ENCODE measurements at places on chromosomes 11 and 22. TPM values are rescaled to one million over a fixed set of nuclear protein-coding genes. Genes with fewer than 3 reads are reported as not detected.

DNA sequence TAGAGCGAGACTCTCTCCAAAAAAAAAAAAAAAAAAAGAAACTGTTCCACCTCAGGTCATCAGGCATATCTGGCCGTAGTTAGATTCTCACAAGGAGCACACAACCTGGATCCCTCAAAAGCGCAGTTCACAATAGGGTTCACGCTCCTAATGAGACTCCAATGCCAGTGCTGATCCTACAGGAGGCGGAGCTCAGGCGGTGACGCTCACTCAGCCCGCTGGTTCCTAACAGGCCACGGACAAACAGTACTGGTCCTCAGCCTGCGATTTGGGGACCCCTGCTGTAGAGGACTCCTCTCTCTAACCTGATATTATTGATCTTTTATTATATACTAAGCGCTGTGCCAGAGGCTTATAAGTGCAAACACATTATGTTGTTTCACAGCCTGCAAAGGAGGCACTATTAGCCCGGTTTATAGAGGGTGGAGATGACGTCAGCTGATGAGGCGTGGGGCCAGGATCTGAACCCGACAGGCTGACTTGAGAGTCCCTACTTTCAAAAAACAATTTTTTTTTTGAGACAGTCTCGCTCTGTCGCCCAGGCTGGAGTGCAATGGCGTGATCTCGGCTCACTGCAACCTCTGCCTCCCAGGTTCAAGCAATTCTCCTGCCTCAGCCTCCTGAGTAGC lies 4.9 kb upstream of the MAFF start:
- H3K4me1 ChIP-seq: no peaks in the 10 kb centered on the region
- no peaks in the 10 kb centered on the region for H3K27me3 ChIP-seq
- H3K36me3 ChIP-seq: no peaks in the 10 kb centered on the region
- no peak for DNase-seq
- no peak overlapping the region for H3K27ac ChIP-seq
- no peak overlapping the region for H3K4me3 ChIP-seq

- no peaks in the 10 kb centered on the region for H3K36me3 ChIP-seq
- peak overlapping the region; percentile 55 for H3K27ac ChIP-seq
- peak; percentile 87 for DNase-seq
- H3K27me3 ChIP-seq: no peaks in the 10 kb centered on the region
- peaks cover 13% of the 10 kb centered on the region for H3K4me1 ChIP-seq
- H3K4me3 ChIP-seq: peak overlapping the region; percentile 61
Measured at GRCh38 chr11:61682093-61682732, 2.0 kb downstream of the DAGLA start.

DNA sequence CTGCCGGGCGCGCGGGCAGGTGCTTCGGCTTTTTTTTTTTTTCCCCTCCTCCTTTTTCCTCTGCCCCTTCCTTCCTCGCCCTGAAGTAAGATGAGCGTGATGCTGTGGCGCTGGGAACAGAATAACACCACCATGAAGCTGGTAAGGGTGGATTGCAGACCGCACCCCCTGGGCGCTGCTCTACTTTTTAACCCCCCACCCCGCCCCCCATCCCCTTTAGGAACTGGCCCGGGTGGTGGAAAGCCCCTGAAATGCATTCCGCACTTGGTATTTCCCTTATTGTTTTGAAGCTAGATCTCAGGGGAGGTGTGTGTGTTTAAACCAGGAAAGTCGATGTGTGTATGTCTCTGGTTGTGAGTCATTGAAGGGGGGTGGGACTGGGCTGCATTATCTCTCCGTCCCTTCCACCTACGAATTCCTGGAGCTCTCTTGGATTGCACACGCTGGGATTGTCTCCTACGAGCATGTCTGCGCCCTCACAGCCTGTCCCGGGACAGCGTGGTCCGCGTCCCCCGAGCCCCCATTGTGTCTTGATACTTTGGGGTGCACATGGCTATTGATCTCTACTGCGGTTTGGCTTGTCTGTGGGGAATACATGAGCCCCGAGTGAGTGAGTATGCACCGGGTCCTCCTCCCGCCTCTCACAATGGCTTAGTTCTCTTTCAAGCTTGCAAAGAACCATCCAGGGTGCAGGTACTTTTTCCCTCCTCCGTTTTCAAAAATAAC lies 64.9 kb downstream of the NAV2 start:
- H3K27me3 ChIP-seq: no peaks in the 10 kb centered on the region
- H3K4me3 ChIP-seq: peak overlapping the region; percentile 62
- no peaks in the 10 kb centered on the region for H3K4me1 ChIP-seq
- no peak for DNase-seq
- no peaks in the 10 kb centered on the region for H3K36me3 ChIP-seq
- H3K27ac ChIP-seq: peak overlapping the region; percentile 85

- peaks cover under 1% of the 10 kb centered on the region for H3K36me3 ChIP-seq
- peaks cover 92% of the 10 kb centered on the region for H3K4me1 ChIP-seq
- no peak overlapping the region for H3K4me3 ChIP-seq
- no peak for DNase-seq
- H3K27me3 ChIP-seq: no peaks in the 10 kb centered on the region
Measured at GRCh38 chr22:36331912-36332622, 55.7 kb downstream of the MYH9 start.

- no peaks in the 10 kb centered on the region for H3K4me1 ChIP-seq
- no peaks in the 10 kb centered on the region for H3K36me3 ChIP-seq
- H3K27ac ChIP-seq: no peak overlapping the region
- H3K27me3 ChIP-seq: no peaks in the 10 kb centered on the region
Measured at GRCh38 chr11:36306888-36307287, 10.8 kb downstream of the PRR5L start.

- H3K27me3 ChIP-seq: no peaks in the 10 kb centered on the region
- no peak for DNase-seq
- no peaks in the 10 kb centered on the region for H3K36me3 ChIP-seq
- H3K4me3 ChIP-seq: no peak overlapping the region
- H3K27ac ChIP-seq: no peak overlapping the region
Measured at GRCh38 chr22:39808081-39808480, 85.5 kb downstream of the ENTHD1 start.

GRCh38 chr11:76653674-76654284 lies 16.8 kb downstream of the LRRC32 start:
- no peaks in the 10 kb centered on the region for H3K4me1 ChIP-seq
- no peaks in the 10 kb centered on the region for H3K36me3 ChIP-seq
- H3K4me3 ChIP-seq: no peak overlapping the region

- H3K27ac ChIP-seq: no peak overlapping the region
- no peak for DNase-seq
- no peaks in the 10 kb centered on the region for H3K27me3 ChIP-seq
- H3K4me1 ChIP-seq: no peaks in the 10 kb centered on the region
- H3K4me3 ChIP-seq: no peak overlapping the region
Measured at GRCh38 chr11:134414766-134415765, 3.0 kb upstream of the B3GAT1 start.

DNA sequence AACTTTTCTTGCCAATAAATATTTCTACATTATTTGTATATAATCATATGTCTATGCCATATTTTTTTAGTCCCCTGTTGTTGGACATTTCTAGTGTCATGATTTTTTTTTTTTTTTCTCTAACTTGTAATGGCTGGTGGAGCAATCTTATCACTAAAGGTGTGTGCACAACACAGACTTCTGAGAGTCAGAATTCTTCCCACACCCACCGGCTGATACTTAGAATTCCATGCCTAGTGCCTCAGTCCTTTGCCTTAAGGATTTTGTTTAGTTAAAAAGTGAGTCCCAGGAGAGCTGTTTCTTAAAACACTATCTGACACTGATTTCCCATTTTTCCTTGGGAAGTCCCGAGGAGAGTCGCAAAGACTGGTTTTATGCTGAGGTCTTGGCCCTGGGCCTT lies 87.7 kb upstream of the BARX2 start:
- no peak overlapping the region for H3K27ac ChIP-seq
- H3K27me3 ChIP-seq: no peaks in the 10 kb centered on the region
- H3K4me1 ChIP-seq: peaks cover 40% of the 10 kb centered on the region
- no peak overlapping the region for H3K4me3 ChIP-seq

DNA sequence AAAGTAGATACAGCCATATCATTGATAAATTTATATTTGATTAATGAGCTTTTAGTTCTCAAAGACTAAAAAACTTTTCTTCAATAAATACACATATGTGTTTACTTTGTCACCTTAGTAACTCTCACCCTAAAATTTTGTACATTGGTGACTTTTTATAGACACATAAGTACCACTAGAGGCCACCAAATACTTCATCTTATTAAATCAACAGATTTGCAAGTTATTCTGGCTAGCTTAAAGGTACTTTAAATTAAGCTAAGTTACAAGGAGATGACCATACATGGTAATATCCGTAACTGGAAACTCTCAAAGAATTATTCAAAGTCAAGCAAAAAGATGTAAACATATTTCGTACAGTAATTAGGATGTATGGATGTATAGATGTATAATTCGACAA lies 112.2 kb downstream of the SBF2 start:
- no peak overlapping the region for H3K27ac ChIP-seq
- no peaks in the 10 kb centered on the region for H3K4me1 ChIP-seq
- H3K27me3 ChIP-seq: no peaks in the 10 kb centered on the region
- no peaks in the 10 kb centered on the region for H3K36me3 ChIP-seq

DNA sequence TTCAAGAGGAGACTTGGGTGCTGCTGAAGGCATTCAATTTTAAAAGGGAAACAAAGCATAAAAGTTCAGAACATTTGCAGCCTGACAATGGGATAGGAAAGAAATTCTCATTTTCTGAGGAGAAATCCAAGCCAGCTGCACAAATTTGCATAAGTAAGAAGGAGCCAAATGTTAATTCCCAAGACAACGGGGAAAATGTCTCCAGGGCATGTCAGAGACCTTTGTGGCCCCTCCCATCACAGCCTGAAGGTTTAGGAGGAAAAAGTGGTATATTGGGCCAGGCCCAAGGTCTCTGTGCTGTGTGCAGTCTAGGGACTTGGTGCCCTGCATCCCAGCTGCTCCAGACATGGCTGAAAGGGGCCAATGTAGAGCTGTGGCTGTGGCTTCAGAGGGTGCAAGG lies 12.7 kb upstream of the OR51F1 start:
- H3K4me1 ChIP-seq: no peaks in the 10 kb centered on the region
- H3K36me3 ChIP-seq: no peaks in the 10 kb centered on the region
- no peak overlapping the region for H3K4me3 ChIP-seq
- no peak overlapping the region for H3K27ac ChIP-seq
- no peak for DNase-seq
- H3K27me3 ChIP-seq: no peaks in the 10 kb centered on the region

- H3K27me3 ChIP-seq: no peaks in the 10 kb centered on the region
- H3K4me1 ChIP-seq: no peaks in the 10 kb centered on the region
Measured at GRCh38 chr22:38203090-38203810, 1.5 kb downstream of the MAFF start.

DNA sequence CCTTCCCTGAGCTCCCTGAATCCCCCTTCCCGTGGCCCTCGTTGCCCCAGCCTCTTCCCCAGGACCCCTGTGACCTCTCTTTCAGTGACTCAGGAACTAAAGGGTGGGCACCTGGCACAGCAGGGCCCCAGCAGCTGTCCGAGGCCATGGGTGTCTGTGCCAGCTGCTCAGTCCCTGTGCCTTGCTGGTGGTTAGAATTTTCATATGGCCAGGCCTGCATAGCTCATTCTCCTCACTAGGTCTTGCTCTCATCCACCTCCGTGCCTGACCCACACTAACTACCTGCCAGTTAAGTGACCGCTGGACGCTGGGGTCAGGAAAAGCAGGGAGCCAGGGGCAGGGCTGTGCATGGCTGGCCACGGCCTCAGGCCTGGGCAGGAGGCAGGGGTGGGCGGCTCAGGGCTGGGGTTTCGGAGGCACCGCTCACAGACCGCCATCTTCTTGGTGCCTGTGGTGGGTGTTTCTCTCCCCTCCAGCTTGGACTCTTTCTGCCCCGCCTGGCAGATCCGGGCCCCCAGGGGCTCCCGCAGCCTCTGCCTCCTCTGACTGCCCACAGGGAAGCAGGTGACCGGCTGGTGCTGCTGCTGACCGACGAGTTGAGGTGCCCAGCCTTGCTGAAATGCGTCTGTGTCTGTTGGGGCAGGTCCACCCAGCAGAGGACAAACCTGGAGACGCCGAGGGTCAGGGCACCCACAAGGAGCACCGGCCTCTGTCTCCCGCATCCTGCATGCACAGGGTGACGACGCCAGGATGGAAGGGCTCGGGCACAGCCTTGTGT lies 20.3 kb downstream of the MRGPRD start:
- no peaks in the 10 kb centered on the region for H3K4me1 ChIP-seq
- H3K27me3 ChIP-seq: no peaks in the 10 kb centered on the region
- no peak for DNase-seq
- no peak overlapping the region for H3K27ac ChIP-seq
- H3K4me3 ChIP-seq: no peak overlapping the region

GRCh38 chr22:20986365-20986764 lies 4.3 kb downstream of the LZTR1 start:
- H3K4me3 ChIP-seq: no peak overlapping the region
- H3K4me1 ChIP-seq: no peaks in the 10 kb centered on the region
- no peak for DNase-seq
- no peaks in the 10 kb centered on the region for H3K27me3 ChIP-seq
- H3K27ac ChIP-seq: no peak overlapping the region

DNA sequence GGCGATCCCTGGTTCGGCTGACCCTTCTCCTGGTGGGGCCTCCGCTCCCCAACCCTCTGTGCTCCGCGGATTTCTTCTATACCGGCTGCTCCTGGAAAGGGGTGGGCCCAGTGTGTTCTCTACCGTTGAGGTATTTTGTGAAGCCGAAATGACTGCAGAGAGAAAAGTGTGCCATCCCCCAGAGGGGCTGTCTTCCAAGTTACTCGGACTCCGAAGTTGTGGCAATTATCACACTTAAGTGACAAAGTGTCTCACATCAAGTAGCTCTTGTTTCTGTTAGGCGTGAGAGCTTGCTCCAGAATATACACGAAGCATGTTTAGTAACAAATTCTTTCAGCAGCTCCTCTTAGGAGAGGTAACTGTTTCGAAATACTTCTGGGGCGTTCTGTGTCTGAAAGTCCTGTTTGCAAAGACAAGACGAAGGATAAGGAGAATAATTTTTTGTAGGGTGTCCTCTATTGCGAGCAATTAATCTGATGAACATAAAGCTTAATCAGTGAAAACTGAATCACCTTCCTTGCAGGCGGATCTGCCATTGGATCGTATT lies 434 bp downstream of the XPNPEP3 start:
- peaks cover 31% of the 10 kb centered on the region for H3K4me1 ChIP-seq
- H3K36me3 ChIP-seq: no peaks in the 10 kb centered on the region
- H3K27ac ChIP-seq: peak overlapping the region; percentile 99

DNA sequence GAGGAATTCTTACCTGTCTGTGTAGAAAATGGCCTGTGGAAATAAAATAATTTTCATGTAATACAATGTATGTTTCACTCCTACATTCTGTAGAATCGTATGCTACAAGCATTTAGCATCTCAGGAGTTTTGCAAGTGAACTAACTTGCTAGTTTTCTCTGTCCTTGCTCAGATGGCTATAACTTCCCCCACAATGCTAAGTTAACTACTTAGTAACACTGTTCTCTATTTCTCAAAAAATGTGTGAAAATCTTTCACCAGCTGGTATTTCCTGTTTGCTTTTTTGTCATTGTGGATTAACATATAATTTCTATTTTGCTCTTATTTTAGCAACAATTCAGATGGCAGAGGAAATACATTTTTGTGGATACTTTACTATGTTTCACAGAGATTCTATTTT lies 4.4 kb downstream of the OR4S2 start:
- no peaks in the 10 kb centered on the region for H3K27me3 ChIP-seq
- no peaks in the 10 kb centered on the region for H3K4me1 ChIP-seq
- H3K27ac ChIP-seq: no peak overlapping the region
- DNase-seq: no peak
- no peak overlapping the region for H3K4me3 ChIP-seq

TBC1D22A gene
- 16.2 TPM for total RNA-seq

UBQLNL gene
- total RNA-seq: 0.09 TPM

MIOX gene
- not detected for total RNA-seq

C11orf42 gene
- not detected for total RNA-seq

C11orf24 gene
- total RNA-seq: 17.9 TPM

MS4A6A gene
- 69.3 TPM for total RNA-seq

SHANK2 gene
- 44.9 TPM for total RNA-seq

PRG2 gene
- not detected for total RNA-seq
